ENCODE measurements at places on chromosomes 4 and X.

DNA sequence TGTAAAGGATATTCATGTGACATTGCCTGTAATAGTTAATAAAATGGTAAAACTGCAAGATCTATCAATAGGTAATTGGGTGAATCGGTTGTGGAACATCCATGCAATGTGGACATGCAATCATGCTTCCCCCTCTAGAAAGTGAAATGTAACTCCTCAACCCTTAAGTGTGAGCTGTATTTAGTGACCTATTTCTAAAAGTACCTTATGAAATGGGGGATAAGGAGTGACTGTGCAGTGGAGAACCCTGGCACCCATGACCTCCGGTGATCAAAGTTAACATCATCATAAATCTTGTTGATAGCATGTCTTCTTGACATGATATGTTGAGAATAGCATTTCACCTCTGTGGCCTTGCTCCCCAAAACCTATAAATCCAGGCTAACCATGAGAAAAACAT, 53.6 kb upstream of the PPARGC1A start:
- no peak for DNase-seq

DNA sequence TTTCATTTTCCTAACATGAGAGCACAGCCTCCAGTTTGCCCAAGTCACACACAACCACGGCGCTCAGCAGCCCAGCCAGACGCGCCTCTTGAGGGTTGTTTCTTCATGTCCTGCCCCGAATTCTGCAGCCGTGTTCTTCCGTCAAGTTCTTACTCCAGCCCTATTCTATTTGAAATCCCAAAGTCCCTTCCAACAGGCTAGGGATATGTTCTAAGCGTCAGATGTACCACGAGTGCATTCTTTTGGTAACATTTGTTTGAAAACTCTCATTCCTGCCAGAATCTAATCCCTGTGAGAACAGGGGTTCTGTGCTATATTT, 23.1 kb downstream of the ACSL1 start:
- no peak for DNase-seq

GRCh38 chrX:14064626-14065432, 35.1 kb upstream of the GEMIN8 start:
- DNase-seq: no peak

DNA sequence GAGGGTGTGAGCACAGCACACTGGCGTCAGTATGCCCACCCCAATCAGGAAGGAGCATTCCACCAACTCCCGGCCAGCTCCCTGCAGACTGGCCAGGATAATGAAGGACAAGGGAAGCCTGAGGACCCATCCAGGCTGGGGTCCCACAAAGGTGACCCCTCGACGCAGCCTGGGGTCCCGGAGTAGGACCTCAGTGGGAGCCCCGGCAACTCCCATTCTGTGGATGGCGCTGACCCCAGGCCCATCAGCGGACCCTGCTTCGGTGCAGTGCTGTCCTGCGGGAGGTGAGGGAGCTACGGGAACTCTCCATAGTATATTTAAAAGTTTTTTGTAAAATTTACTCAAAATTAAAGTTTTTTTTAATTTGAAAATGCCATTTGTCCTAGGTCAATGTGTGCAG, 137.7 kb upstream of the NKX1-1 start:
- no peak for DNase-seq

DNA sequence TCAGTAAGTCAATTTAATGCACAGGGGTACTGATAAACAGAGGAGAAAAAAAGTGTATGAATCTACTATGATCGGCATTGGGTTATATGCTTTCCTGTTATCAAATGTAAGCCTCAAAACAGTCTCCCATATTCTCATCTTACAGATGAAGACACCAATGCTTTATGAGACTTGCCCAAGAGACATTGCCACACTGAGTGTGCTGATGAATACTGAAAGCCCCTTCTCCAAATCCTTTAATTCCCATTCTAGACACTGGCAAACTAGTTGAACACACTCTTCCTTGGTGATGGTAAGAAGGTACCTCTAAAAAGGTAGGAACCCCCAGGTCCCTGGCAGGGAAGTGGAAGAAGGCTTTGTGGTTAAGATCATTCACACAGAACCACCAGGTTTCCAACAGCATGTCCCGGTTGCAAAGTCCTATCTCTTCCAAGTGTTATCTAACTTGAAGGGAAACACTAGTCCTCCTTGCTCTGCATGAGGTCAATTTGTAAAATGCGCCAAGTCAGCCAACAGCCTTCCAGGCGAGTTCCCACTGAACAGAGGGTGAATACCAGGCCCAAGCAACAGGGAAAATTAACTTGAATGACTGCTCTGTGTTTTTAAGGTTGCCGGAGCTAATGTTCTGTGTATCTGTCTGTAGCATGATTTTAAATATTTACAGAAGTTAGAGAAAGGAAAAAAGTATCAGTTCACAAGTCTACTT, 5.1 kb downstream of the SETD7 start:
- no peak for DNase-seq

GRCh38 chr4:93710101-93710846, 118.3 kb upstream of the ATOH1 start:
- no peak for DNase-seq

GRCh38 chr4:153365003-153365402, 20.5 kb downstream of the MND1 start:
- no peak for DNase-seq

GRCh38 chrX:15301924-15302323, 13.5 kb downstream of the ASB11 start:
- DNase-seq: no peak

GRCh38 chr4:57369446-57369845, 259.3 kb upstream of the IGFBP7 start:
- DNase-seq: no peak
